Stimulated activated CD8-positive, alpha-beta memory T cell treated with anti-CD3 and anti-CD28 coated beads, Interleukin-15, amount 100 ng/mL, for 48 hours (primary cell): ENCODE measurements at places on chromosomes 16 and 17.

GRCh38 chr16:25217921-25218320 is 1.2 kb downstream of the AQP8 start:
- no peak for DNase-seq

GRCh38 chr17:29154516-29155226 is 25.5 kb downstream of the MYO18A start:
- DNase-seq, result no peak

DNA sequence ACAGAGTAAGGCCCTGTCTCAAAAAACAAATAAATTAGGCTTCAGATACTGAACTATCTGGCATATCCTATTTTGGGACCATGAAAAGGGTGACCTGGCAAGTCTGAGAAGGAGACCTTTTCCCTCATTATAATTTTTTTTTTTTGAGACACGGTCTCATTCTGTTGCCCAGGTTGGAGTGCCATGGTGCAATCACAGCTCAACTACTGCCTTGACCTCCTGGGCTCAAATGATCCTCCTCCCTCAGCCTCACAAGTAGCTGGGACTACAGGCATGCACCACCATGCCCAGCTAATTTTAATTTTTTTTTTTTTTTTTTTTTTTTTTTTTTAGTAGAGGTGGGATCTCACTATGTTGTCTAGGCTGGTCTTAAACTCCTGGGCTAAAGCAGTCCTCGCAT is 37.3 kb downstream of the PLCG2 start:
- no peak for DNase-seq

DNA sequence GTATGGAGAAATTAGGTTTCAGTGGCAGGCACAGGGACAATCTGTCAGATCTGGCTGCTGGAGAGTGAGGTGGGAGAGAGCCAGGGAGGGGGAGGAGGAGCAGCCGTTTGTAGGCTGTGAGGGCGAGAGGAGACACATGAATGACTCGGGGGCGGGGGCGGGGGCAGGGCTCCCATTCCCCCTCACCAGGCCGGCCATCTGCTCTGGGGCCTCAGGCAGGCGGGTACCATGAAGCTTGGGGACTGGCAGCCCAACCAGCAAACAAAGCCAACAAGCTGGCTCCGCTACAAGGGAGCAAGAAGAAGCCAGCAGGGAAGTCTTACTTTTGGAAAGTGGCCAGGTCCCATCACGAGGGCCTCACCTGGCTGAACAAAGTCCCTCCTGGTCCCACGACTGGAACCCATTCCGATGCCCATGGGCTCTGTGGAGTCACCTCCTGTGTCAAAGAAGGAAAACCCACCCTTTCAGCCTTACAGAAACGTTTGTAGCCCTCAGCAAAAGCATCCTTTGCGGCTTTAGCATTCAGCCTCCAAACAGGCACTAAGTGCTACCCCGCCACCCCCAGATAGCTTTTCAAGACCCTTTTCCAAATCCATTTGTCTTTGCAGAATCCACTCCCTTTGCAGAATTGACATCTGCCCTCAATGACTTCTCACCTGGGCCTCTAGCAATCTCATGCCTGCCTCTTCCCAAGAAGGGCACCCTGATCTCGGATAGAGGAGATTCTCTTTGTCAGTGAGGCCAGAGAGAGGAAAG is 9.2 kb upstream of the SSTR2 start:
- no peak for DNase-seq

DNA sequence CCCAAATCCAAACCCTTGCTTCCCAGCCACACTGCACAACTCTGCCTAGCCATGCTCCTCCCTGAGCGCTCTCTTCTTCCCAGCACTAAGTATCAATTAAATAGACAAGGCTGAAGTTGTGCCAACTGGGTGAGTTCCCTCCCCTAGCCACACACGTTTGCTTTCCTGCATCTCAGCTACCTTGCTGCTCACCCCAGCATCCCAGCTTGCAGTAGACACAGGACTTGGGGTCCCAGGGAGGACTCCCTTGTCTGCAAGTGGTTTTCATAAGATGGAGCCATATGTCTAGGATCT is 4.9 kb downstream of the CCDC182 start:
- DNase-seq, result no peak
